ENCODE measurements at places on chromosomes 3 and 15.

GRCh38 chr3:43018246-43018645, 39.1 kb downstream of the GASK1A start:
- DNase-seq: no peak

DNA sequence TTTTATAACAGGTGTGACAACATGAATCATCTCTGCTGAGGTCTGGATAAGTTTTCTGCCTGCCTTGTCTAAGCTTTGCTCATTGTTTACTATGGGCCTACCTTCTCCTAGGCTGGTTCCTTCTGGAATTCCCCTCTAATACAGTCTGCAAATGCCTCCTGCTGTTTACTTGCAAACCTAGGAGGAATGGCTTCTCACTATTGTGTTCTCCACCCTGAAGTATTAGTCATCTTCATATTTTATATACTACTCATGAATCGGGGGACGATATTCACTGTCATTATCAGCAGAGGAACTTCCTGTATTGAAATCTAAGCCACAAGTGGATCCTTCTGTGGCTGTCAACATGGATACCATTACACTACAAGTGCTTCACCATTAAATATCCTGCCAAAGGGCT, 154.8 kb downstream of the PLCL2 start:
- no peak for DNase-seq

- DNase-seq: peak; percentile 68
These were observed at the start of gene HHATL for GRCh38 chr3:42702066-42702951. Gene HHATL, minus strand, starts transcription at chr3:42702798. Its CDS starts 1,972 bp downstream, at chr3:42700826.

- no peak for DNase-seq
These were observed 40.1 kb upstream of the GALNT15 start for GRCh38 chr3:16134173-16134928.

DNA sequence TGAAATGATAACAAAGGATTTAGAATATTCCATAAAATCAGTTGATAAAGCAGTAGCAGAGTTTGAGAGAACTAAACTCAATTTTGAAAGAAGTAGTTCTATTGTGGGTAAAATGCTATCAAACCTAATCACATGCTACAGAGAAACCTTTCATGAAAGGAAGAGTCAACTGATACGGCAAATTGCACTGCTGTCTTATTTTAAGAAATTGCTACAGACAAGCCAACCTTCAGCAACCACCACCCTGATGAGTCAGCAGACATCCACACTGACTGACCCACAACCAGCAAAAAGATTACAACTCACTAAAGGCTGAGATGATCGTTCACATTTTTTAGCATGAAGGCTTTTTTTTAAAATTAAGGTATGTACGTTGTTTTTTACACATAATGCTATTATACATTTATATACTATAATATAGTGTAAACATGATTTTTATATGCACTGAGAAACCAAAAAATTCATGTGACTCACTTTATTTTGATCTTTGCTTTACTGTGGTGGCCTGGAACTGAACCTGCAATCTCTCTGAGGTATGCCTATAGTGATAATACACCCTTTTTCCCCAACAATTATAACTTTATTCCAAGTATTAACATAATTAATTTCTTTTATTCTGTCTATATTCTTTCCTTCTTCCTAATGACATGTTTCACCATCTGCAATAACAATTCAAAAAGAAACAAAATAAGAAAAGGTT, 109.9 kb downstream of the TBC1D5 start:
- no peak for DNase-seq

All from RWPE2 (cell line).